ENCODE measurements at places on chromosomes 3 and 15. TPM values are rescaled to one million over a fixed set of nuclear protein-coding genes. Genes with fewer than 3 reads are reported as not detected.

GRCh38 chr3:176590722-176591121 is 606.6 kb downstream of the TBL1XR1 start:
- H3K27me3 ChIP-seq, result no peaks in the 10 kb centered on the region
- H3K4me1 ChIP-seq, result peaks cover 4% of the 10 kb centered on the region
- no peaks in the 10 kb centered on the region for H3K36me3 ChIP-seq
- H3K27ac ChIP-seq, result no peak overlapping the region
- DNase-seq, result no peak

- no peaks in the 10 kb centered on the region for H3K4me1 ChIP-seq
- H3K4me3 ChIP-seq, result no peak overlapping the region
- no peaks in the 10 kb centered on the region for H3K36me3 ChIP-seq
- no peak overlapping the region for H3K27ac ChIP-seq
- H3K27me3 ChIP-seq, result no peaks in the 10 kb centered on the region
These were observed 709.4 kb downstream of the ZNF385D start for GRCh38 chr3:21041621-21042020.

DNA sequence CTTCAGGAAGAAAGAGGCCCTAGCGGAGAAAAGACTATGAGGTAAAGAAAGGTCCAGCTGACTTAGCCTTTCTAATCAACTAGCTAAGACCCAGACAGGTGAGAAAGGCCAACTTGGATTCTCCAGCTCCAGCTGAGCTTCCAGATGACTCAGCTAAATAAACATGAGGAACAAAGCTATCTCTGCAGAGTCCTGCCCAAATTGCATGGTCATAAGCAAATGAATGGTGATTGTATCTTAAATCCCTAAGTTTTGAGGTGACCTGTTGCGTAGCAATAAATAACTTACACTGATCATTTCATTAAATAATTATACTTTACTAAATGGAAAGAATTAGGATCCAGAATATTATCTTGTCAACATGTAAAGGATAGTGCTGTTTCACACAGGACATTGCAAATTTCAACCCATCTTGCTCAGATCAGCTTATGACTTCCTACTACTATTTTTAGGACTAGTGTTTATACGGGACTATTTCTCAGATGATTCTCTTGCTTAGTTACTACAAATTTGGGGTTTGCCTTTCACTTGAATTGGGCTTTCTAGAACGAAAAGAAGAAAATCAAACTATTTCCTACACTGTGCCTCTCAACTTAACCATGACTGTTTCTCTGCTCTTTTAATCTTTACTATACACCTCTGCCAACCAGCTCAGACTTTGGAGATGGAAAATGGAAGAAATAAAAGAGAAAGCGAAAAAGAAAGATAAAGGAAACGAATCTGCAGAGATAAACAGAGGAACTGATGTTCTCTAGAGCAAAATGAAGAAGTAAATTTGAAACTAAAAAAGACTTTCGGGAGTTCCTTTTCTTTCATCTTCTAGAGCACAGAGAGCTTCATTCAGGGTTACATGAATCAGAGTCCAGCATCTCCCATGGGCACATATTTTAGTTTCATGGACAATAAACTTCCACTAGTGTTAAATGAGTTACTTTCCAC is 6.6 kb upstream of the ADGRG7 start:
- H3K4me1 ChIP-seq, result no peaks in the 10 kb centered on the region
- DNase-seq, result no peak
- H3K27ac ChIP-seq, result no peak overlapping the region
- H3K4me3 ChIP-seq, result no peak overlapping the region

- no peak overlapping the region for H3K27ac ChIP-seq
- no peaks in the 10 kb centered on the region for H3K36me3 ChIP-seq
- DNase-seq, result peak; percentile 52
- no peak overlapping the region for H3K4me3 ChIP-seq
These were observed 5.9 kb downstream of the RNU6-1 start for GRCh38 chr15:67833710-67834511.

DNA sequence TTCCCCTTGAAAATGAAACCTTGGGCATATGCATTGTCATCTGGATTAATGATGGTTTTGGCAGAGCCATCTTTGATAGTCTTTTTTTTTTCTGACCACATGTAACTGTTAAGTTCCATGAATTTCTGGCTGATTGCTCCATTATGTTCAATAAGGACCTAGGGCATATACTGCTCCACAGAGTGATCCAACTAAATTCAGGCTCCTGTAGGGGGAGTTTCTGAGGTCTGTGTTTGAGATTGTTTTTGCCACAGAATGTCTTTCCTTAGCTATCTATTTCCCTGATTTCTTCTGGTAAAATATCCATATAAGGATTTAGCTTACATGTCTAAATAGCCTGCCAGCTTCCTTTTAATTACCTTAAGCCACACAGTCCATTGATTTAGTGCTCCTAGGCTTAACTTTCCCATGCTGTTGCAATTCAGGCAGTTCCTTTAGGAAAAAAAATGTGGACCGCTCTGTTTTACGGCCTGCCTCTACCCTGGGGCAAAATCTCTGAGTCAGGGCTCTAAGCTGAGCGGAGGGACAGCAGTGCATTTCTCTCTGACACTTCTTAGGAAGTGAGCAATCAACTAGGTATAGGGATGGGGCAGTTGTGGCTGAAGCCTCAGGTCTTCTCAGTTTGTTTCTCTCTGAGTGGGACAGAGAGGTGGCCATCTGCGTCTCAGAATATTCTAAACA is 796.2 kb downstream of the NR2F2 start:
- H3K4me3 ChIP-seq, result no peak overlapping the region
- H3K27ac ChIP-seq, result no peak overlapping the region
- no peaks in the 10 kb centered on the region for H3K27me3 ChIP-seq
- no peaks in the 10 kb centered on the region for H3K36me3 ChIP-seq
- no peaks in the 10 kb centered on the region for H3K4me1 ChIP-seq
- DNase-seq, result no peak

DNA sequence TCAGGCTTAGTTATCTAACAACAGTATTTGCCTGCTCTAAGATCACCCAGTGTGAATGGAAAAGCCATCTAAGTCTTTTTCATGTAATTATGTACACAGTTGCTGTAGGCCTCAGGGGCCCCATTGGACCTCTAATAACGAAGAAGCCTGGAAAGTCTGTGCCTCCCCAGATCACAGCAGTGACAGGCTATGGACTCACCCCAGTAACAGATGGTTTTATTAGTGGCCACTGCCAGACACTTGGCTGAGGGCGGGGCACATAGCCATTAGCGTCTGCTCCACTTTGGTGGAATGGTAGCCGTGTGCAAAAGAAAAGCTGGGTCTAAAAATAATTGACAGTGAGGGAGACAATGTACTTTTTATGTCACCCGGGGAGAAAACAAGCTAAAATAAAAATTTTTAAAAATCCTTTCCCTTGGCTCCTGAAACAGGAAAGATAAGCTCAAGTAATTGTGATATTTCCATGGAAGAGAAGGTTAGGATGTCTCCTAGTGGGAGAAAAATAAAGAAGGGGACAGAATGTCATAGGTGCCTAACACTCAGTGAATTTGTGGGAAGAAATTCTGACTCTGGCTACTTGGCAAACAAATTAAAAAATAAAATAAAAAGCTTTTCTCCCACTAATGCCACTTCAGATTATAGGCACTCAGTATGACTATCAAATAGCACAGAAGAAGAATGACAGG is 44.3 kb upstream of the ZNF385D start:
- H3K27me3 ChIP-seq, result no peaks in the 10 kb centered on the region
- DNase-seq, result peak; percentile 37
- H3K36me3 ChIP-seq, result no peaks in the 10 kb centered on the region
- no peak overlapping the region for H3K27ac ChIP-seq
- H3K4me3 ChIP-seq, result no peak overlapping the region

GRCh38 chr3:123447749-123448517 is 957 bp downstream of the ADCY5 start:
- H3K4me1 ChIP-seq, result peaks cover 22% of the 10 kb centered on the region
- H3K27me3 ChIP-seq, result no peaks in the 10 kb centered on the region
- H3K27ac ChIP-seq, result peak overlapping the region; percentile 49

DNA sequence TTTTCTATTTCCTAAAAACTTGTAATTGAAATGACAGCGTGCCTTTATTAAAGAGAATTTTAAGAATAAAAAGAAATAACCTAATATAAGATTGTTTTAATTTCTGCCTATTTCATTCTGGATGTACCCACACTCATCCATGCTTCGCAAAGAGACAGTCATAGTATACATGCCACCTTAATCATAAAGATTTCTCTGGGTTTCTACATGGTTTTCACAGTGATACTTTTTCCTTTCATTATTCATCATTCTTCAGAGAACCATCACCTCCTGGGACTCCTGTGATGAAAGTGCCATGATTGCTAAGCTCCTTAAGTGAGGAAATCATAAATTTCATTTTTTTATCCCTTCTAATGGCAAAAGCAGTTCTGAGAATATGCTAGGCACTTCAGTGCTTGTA is 4.3 kb upstream of the CCR8 start:
- H3K36me3 ChIP-seq, result no peaks in the 10 kb centered on the region
- no peak for DNase-seq
- no peak overlapping the region for H3K4me3 ChIP-seq

The GOLGA6L24 gene
- total RNA-seq, result not detected

The OXTR gene
- 0.33 TPM for total RNA-seq

The ACKR4 gene
- 1.3 TPM for total RNA-seq

The SUMF1 gene
- 32.7 TPM for total RNA-seq

Measured in body of pancreas (tissue), 4 donors.